Hematopoietic multipotent progenitor cell (in vitro differentiated cells): ENCODE measurements at places on chromosomes 2 and 18.

DNA sequence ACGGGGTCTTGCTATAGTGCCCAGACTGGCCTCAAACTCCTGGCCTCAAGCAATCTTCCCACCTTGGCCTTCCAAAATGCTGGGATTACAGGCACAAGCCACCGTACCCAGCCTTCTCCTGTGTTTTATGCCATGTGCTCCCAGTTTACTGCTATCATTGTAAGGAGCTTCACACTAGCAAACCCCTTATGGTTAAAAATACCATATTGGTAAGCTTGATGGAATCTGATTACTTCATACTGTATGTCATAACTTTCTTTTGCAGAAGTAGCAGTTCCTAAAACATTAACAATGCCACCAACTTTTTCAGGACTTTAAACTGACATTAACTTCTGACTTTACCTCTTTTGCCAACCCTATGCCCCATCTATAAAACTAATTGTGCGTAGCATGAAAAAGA, 36.2 kb downstream of the HAT1 start:
- no peak for DNase-seq

- no peak for DNase-seq
These were observed 313.7 kb downstream of the CYP26B1 start for GRCh38 chr2:71833855-71834560.

DNA sequence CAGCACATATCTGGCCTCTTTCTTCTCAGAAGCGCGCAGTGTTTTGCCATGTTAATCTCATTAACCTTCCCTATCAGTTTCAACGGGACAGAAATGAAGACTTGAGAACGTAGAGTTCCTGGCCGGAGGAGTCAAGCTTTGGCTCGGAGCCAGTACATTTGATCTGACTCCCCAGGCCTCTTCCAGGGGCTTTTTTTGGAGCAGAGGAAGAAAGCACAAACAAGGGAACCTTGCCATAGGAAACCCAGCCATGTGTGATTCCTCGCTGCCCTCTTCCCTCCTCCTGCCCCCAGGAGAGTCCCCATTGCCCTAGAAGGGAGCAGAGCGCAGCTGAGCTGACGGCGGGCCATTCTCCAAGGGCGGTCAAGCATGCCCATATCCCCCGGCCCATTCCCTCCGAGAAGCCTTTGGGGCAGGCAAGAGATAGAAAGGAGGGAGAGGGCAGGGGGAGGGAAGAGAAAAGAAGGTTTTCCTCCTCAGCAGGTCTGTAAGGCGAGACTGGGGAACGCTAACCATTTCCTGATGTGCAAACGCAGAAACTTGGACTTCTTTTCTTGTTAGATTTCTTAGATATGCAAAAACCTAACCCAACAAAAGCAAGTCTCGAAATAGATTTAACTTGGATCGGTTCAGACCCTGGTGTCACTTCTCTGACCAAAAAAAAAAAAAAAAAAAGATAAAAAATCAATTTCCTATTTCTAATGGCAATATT, 63.7 kb upstream of the POU3F3 start:
- DNase-seq = no peak

GRCh38 chr18:48374423-48375149, 34.6 kb downstream of the ZBTB7C start:
- DNase-seq = no peak

GRCh38 chr2:16650287-16651249, 15.1 kb downstream of the CYRIA start:
- no peak for DNase-seq

DNA sequence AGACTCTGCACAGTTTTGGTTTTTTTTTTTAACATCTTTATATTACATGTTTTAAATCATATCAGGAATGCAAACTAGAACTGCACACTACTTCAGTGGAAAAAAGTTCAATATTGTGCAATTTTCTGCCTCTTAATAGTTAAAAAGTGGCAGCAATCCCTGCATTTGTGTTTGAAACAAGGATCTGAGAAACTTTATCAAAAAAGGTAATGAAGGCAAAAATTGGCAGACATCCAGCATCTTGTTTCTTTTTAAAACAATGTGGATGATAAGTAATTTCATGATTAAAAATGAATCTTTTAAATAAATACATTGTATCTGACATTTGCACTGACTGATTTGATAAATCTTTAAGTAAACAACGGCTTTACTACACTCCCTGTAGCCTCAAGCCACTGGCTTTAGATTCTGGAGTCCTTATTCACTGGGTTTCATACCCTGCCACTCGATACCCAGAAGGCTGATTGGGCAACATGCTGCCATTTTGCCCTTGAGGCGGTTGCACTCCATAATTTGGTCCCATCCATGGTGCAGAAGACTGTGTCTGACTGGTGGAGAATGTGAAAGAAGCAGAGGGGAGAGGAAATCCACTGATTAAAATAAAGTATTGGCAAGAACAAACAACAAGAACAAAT, 21.6 kb upstream of the C2orf42 start:
- DNase-seq = no peak

GRCh38 chr2:61006486-61007105, 10.9 kb upstream of the PEX13 start:
- no peak for DNase-seq

GRCh38 chr2:44793322-44793870, 148.1 kb upstream of the SIX3 start:
- peak; percentile 51 for DNase-seq

DNA sequence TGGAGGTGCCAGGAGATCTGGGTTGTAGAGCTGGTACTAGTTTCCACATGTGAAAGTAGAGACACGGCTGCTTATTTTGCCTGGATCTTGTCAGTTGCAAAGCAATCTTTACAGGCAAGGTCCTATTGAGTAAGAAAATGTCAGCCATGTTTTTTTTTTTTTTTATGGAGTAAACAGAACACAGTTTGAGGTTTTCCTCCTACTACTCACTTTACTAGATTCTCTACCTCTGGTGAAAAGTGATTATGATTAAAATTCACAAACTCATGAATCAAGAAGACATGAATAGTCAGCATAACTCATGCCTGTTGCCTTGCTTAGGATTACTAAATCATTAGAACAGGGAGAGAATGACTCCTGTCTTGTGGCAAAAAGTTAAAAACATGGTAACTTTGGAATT, 70.1 kb upstream of the PNPT1 start:
- no peak for DNase-seq

GRCh38 chr2:120385355-120386127, 39.6 kb downstream of the INHBB start:
- no peak for DNase-seq

- DNase-seq = no peak
These were observed 884.8 kb downstream of the TRIB2 start for GRCh38 chr2:13601506-13601905.

DNA sequence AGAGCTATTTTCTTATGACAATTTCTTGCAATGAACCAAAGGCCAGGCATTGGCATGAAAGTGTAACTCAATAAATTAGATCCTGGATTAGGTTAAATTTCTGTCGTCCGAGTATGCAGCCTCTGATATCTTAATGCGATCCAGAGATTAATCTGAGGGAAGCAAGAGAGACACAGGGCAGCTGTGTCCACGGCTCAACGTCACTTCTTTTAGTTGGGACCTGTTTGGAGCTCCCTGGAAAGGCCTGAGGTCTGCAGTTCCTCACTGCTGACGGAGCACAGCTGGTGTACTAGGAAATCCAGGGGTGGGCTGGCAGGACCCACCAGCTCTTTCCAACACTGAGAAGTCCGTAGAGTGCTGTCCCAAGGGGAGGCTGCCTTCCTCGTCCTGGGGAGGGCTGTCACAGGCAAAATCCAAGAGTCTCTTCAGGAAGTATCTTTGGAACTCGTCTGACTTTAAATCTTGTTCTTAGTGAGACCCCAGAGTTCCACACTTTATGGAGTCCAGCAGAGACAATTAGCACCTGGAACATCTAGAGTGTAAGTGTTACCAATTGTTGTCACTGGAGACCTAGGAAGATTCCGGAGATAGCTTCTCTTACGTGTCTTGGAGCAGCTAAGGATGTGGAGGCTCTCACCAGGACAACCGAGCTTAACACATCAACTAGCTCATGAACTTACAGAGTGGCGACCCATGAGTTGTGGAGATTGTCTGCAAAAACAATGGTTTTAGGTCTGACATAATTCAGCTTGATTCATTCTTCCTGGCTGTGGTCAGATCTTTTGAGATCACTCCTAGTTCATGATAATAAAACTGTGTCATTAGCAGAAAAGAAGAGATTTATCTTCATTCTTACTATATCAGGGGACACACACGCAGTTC, 173.7 kb downstream of the ACKR3 start:
- no peak for DNase-seq
